ENCODE measurements at places on chromosomes 12 and 14.

DNA sequence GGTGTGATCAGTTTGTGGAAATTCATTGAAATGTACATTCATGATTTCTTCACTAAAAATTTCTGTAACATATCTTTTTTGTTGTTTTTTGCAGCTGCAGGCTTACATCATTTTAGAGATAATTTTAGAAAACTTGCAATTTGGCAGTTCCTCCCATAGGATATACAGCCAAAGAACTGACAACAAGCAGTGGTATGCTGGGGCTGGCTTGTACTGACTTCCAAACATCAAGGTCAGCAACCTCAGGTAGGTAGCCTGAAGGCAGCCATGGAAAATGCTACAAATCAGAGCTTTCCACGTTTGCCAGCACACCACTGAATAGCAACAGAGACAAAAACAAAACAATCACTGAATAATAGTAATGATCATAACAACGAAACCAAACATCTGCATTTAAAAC is 21.2 kb downstream of the TRIM9 start:
- DNase-seq: no peak

DNA sequence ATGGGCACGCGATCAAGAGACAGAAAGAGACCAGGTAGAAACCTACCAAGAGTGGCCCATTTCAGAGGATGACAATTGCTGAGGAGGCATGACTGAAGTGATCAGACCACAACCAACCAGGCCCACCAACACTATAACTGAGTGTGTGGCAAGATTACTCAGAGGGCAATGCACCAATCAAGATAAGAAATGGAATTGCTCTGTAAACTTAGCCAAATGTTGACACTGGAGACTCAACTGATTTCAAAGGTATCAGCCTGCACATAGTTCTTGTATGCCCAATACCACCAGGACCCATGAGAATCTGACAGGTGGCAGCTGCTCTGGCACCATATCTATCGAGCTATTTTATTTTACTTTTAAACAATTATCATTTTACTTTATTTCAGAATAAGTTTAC is 128.9 kb downstream of the FOXN3 start:
- DNase-seq: no peak

GRCh38 chr12:6839482-6840201 is 1.1 kb upstream of the GNB3 start:
- DNase-seq: no peak

DNA sequence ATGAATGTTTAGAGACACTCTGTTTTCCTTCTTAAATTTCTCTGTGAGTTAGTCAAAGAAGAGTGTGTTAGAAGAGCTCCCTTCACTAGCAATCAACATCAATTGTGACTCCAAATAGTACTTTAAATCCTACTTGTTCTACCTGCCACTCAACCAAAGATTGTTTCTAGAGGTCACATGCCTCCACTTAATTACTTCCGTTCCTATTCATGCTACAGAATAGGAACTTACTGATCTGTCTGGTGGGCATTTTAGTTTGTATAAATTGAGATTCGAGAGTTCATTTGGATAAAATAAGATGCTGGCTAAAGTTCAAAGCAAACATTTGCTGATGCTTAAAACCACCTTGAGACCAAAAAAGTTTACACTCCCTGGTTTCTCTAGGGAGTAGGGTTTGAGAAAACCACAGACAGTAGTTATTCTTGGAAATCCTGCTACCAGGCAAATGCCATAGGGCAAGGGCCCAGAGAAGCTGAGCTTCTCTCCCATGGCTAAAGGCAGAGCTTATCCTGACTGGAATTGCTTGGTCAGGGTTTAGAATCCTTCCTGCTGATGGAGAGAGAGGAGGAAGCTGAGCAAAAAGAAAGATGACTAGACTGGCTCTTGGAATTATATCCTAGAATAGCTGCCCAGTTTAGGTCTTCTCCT is 389.6 kb upstream of the ATP2B1 start:
- no peak for DNase-seq
